Inflammatory macrophage treated with lipopolysaccharide for 1 hour (primary cell): ENCODE measurements at places on chromosomes 3 and 15.

DNA sequence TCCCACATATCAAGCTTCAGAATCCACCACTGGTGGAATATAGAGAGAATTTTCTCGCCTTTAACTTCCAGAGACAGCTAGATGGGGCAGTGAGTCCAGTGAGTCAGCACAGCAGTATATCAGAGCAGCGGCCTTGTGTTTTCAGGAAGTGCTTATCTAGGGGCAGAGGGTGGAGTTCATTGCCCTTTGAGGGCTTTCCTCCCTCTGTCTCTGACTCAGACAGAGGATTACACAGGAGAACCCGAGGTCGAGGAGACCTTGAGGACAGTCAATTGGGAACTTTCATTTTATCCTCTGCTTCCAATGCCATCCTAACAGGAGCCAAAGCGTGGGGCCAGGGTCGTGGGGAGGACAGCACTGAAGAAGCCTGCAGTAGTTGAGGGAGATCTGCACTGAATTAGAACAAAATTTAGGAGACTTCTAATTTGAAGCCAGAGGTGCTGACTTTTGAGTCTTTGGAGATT, 109.6 kb upstream of the UMPS start:
- peak; percentile 82 for DNase-seq

DNA sequence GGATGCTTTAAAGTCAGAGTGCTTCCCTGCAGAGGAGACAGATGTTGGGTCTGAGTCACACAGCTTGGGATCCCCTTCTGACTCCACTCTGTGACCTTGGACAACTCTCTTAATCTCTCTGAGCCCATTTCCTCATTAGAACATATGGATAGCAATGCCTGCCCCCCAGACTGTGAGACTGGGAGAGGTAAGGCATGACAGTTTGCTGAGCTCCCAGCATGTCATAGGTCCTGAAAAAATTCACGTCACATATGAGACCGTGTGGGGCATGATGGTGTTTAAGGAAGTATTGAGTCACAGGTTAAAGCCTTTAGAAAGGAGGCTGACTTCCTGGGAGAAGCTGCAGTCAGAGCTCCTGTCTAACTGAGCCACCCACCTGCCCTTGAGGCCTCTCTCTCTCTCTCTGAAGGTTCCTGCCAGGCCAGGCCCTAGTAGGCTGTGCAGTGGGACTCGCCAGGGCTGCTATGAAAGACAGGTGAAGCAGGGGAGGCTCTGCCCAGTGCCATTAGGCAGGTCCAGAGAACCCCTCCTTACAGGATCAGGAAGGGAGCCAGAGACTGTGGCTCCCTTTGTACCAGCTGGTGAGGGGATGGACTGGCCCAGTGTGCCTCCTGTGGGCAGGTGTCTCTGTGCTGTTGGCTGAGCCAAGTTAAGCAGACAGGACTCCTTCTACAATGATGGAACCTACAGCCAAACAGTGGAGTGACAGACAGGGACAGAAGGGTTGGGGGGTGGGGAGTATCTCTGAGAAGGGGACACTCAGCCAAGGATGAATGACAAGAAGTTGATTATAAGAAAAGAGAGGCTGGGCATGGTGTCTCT, 19.5 kb upstream of the DOCK3 start:
- DNase-seq: peak; percentile 63

DNA sequence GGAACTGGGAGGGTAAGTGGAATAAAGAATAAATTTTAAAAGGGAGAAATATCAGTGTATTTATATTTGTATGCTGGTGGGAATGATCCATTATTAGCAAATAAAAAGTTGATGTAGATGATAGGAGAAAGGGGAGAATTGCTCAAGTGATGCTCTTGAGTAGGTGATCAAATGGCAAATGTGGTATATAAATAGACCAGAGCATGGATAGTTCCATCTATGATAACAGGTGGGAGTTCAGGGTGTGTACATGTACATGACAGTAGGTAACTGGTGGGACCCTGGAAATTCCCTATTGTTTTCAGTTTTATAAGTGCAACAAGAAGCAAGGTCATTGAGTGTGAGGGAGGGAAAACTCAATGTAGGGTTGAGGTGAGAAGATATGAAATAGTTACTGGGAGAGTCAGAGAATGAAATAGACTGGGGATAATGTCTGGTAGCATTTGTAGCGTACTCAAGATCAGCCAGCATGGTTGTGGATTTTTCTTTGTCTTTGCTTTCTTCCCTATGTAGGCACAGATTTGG, 31.3 kb upstream of the EBLN2 start:
- DNase-seq: no peak

DNA sequence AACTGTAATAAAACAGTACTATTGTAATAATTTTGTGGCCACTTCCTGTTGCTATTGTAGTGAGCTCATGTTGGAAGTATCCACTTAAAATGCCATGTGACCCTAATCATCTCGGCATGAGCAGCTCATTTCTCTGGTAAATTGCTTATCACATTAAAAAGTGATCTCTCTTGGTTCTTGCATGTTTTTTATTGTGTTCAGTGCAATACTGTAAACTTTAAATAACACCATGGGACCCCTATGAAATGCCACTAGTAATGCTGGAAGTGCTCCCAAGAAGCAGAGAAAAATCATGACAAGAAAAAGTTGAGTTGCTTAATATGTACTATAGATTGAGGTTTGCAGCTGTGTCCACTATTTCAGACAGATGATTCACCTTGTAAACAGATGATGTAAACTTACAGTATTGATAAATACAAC, 45.6 kb downstream of the NMD3 start:
- no peak for DNase-seq

DNA sequence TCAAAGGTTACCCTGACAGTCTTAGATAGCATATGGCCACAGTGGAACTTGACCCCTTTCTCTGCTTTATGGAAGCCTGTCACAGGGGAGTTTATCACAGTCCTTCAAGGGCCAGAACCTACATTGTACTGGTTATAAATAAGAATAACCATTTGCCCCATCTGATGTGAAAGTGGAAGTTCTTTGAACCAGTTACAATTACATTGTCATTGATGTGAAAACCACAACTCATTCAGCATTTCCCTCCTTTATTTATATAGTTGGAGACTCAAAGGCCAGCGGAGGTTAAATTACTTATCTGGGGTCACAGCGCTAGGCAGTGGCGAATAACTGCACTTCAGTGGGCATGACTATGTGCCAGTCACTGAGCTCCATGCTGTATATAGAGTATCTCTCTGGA, 60.5 kb upstream of the TBC1D5 start:
- no peak for DNase-seq

DNA sequence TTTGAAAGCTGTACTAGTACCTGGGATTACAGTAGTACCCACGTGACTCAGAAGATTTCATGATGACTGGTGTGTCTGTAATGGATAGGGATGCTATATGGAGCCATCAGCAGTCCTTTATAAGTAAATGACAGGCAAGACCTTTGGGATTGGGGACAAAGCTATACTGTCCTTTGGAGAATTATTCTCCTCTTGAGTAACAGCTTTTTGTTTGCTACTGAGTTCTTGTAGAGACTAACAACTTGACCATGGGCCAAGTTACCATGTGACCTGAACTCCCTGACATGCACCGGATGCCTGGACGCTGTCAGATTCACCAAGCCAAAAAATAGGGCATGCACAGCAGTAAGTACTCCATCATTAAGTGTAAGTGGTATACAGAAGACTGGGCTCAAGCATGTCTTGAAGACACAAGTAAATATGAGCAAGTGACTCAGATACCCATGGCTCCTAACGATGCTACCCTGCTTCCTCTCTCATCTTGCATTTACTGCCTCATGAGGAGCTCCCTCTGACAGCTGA, 12.9 kb downstream of the SEC11A start:
- no peak for DNase-seq

DNA sequence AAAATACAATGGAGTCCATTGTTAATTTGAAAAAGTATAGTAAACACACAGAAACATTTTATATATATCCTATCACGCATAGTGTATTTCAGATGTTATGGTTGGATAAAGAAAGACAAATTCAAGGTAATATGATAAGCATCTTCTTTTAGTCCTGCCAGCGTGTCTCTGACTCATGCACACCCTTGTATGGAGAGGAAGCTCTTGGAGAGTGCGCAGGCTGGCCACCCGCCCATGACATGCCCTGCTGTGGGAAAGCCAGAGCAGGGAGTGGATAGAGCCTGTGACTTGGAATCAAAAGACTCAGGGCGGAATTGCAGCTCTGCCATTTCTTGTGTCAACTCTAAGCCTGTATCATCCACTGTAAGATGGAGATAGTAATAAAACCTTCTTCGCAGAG, 23.0 kb upstream of the COPG1 start:
- DNase-seq: peak; percentile 72

- no peak for DNase-seq
Measured at GRCh38 chr15:29106551-29107290, 162.9 kb downstream of the NSMCE3 start.

DNA sequence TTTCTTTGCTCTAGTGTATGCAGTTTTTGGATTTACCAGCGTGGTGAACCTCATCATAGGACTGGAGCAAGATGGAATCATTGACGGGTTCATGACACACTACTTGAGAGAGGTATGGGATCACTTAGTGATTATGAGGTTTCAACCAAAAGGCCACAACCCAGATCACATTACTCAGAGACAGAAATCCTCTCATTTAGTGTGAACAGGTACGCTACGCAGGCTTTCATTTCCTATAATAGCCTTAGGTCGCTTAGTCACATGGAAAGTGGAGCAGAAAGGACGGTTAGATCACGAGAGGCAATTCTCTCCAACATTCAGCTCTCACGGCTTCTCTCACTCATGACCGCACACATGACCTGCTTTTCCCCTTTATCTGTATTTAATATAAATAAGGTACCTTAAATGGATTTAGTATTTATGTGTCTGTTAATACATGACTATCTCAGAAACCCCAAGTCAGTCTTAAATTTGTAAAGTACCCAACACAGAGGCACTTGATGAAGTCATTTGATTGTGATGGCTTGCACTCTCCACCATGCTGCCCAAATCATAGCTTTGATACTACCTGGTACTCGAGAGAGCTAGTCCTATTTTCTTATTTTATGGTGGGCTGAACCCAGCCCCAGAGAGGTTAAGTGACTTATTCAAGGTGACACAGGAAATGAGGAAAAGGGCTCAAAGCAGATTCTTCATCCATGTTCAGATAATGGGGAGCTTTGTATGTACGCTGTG, 8.6 kb downstream of the TM6SF1 start:
- DNase-seq: no peak

GRCh38 chr3:58116985-58117384, 93.8 kb downstream of the DNASE1L3 start:
- DNase-seq: no peak

GRCh38 chr3:43259626-43260025, 26.7 kb upstream of the SNRK start:
- peak; percentile 29 for DNase-seq

- DNase-seq: no peak
Measured at GRCh38 chr3:147418808-147419701, 9.9 kb downstream of the ZIC1 start.

DNA sequence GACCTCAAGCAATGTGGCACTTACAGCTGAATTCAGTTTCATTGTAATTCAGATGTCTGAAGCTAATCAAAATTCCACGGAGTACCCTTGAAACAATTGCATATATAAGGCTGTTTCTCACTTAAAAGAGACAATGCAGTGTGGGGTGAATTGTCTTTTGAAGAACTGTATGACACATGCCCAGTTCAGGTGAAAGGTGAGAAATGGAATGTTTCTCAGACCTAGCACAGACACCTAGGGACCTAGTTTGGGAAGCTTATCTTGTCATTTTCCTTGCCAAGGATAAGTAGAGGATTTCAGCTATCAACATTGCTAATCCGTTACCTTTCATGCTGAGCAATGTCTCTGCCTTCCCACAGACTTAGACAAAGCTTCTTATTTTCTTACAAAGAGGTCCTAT, 36.3 kb downstream of the MBNL1 start:
- no peak for DNase-seq

DNA sequence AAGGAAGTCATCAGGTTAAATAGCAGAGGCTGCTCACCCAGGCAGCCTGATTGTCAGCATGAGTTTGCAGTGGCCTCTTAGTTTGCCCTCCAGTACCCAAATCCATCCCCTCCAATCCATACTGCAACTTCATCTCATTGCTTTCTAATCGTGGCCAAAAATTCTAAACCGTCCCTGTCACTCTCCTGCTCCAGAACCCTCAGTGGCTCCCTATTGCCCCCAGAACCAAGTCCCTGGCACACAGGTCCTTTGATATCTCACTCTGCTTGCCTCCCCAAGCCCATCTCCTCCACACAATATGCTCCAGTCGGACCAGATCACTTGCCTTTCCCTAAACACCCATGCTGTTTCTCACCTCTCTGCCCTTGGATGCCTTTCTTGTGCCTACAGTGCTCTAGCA, 49.7 kb downstream of the ST8SIA2 start:
- DNase-seq: no peak

DNA sequence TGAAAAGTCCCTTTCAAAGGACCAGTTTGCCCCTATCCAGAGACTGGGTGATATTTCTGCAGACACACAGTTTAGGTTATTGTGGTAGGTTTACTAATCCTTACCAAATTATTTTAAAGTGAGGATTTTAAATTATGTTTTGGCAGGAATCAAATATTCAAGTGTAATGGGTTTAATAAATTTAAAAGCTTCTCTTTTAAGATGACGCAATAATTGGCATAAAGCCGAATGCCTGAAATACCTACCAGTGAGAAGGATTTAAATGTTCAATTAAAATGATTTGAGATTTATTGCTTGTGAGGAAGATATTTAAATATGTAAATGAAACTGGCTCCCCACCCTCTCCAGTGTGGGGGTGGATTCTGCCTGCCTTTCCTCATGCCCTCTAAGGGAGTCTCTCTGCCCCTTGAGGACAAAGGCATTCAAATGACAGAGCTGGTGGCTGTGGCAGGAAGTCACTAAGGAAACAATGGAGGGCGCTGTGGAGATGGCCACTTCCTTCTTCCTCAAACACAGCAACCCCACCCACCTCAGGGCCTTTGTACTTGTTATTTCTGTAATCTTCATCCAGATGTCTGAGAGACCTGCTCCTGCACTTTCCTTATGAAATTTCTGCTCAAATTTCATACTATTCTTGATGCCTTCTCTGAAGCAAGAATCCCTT, 131.7 kb downstream of the TNIK start:
- DNase-seq: peak; percentile 65

- DNase-seq: no peak
Measured at GRCh38 chr3:64152086-64152485, 73.2 kb downstream of the PRICKLE2 start.

DNA sequence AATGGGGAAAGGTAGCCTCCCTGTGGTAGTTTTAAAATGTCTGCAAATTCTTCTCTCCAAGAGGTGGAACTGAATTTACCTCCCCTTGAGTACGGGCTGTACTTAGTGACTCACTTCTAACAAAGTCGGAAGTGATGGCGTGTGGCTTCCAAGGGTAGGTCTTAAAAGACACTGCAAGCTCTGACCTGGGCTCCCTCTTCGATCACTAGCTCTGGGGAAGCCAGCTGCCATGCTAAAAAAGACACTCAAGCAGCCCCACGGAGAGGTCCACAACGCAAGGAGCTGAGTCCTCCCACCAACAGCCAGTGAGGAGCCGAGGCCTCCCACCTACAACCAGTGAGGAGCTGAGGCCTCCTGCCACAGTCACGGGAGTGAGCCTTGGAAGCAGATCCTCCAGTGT, 122.0 kb upstream of the HACD2 start:
- DNase-seq: no peak

GRCh38 chr3:127264292-127264691, 23.6 kb downstream of the PRR20G start:
- DNase-seq: no peak

- DNase-seq: no peak
Measured at GRCh38 chr3:52502001-52502400, 6.9 kb downstream of the STAB1 start.

GRCh38 chr3:46580675-46581074, 14.6 kb upstream of the LRRC2 start:
- DNase-seq: no peak

- no peak for DNase-seq
Measured at GRCh38 chr15:79190093-79190492, 92.4 kb upstream of the ANKRD34C start.
